ENCODE measurements at places on chromosomes 16 and 17. TPM values are rescaled to one million over a fixed set of nuclear protein-coding genes. Genes with fewer than 3 reads are reported as not detected.

GRCh38 chr16:73066927-73067670, 19.2 kb upstream of the ZFHX3 start:
- DNase-seq = no peak

DNA sequence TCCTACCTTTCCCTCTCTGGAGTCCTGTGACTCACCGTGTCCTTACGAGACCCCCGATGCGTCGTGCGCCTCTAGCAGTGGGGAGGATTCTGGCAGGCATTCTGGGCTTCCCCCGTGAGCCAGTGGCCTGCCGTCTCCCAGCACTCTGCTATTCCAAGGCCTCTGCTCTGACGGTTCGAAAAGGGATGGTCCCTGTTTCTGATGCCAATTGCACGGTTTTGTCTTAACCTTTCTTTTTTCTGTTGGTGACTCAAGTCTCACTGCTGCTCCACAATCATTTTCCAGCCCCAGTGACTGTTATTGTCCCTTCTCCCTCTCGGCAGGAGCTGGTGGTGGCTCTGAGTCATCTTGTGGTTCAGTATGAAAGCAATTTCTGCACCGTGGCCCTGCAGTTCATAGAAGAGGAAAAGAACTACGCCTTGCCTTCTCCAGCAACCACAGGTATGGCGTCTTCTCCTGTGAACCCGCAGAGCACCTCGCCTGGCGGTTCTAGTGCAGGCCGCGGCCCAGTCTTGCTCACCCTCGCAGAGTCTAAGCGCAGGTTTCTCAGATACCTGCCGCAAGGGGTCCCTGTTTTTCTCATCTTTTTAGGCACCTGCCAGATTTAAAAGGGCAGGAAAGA, 100.1 kb upstream of the CHMP6 start:
- DNase-seq = peak; percentile 96

GRCh38 chr17:28953444-28954118, 2.3 kb upstream of the PHF12 start:
- DNase-seq = peak; percentile 51

- DNase-seq = peak; percentile 97
These were observed 16.2 kb upstream of the NAGLU start for GRCh38 chr17:42519546-42520491.

DNA sequence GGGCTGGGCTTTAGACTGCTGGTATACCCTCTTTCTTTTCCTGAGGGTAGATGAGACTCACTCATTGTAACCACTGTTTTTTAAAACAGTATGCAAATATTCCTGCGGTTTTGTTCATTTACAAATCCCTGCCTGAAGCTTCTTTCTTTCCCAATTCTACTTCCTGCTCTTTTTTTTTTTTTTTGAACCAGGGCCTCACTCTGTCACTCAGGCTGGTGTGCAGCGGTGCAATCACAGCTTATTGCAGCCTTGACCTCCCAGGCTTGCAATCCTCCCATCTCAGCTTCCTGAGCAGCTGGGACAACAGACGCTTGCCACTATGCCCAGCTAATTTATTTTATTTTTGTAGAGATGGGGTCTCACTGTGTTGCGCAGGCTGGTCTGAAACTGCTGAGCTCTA, 8.0 kb upstream of the SULT1A1 start:
- DNase-seq = no peak

- DNase-seq = peak; percentile 78
These were observed 2.9 kb downstream of the PHOSPHO1 start for GRCh38 chr17:49227436-49228261.

- peak; percentile 62 for DNase-seq
These were observed 54.7 kb downstream of the ZZEF1 start for GRCh38 chr17:4087911-4088693.

DNA sequence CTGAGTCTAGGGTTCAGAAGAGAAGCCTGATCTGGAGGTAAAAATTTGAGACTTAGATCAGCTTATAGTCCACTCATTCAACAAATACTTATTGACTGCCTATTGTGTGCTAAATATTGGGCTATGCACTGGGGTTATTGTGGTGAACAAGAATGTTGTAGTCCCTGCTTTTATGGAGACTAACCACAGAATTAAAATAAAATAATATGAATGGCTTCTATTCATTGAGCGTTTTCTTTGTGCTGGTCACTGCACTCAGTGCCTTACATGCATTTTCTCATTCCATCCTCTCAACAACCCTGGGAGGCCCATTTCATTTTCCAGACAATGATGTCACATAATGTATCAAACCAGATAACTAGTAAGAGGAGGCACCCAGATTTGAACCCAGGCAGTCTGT, 4.8 kb downstream of the NEK8 start:
- DNase-seq = no peak

- DNase-seq = peak; percentile 84
These were observed 4.9 kb downstream of the MYH1 start for GRCh38 chr17:10513299-10514067.

DNA sequence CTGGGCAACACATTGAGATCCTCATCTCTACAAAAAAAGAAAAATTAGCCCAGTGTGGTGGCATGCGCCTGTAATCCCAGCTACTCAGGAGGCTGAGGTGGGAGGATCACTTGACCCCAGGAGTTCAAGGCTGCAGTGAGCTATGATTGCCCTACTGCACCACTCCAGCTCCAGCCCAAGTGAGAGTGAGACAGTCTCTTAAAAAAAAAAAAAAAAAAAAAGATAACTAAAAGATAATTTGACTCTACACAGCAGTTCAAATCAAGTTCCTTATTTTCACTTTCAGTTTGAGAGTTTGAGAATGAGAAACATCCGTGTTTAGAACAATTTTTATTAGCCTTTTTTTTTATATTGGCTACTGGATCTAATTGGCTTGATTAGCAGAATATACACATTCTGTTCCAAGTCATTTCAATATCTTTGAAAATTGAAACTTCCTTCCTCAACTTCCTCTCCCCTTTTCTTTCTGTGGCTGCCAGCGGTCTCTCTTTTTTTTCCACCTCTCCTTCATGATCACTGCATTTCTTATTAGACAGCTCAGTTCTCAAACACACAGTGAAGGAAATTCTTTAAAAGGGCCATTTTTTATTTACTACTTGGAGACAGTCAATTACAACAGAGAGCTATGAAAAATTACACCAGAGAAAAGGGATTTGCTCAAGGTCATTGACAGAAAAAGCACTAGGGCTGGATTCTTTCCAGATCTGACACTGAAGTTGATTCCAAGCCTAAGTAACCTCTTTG, 4.5 kb upstream of the ACSF2 start:
- DNase-seq = no peak

- DNase-seq = no peak
These were observed 23.3 kb upstream of the CCR7 start for GRCh38 chr17:40588552-40588951.

DNA sequence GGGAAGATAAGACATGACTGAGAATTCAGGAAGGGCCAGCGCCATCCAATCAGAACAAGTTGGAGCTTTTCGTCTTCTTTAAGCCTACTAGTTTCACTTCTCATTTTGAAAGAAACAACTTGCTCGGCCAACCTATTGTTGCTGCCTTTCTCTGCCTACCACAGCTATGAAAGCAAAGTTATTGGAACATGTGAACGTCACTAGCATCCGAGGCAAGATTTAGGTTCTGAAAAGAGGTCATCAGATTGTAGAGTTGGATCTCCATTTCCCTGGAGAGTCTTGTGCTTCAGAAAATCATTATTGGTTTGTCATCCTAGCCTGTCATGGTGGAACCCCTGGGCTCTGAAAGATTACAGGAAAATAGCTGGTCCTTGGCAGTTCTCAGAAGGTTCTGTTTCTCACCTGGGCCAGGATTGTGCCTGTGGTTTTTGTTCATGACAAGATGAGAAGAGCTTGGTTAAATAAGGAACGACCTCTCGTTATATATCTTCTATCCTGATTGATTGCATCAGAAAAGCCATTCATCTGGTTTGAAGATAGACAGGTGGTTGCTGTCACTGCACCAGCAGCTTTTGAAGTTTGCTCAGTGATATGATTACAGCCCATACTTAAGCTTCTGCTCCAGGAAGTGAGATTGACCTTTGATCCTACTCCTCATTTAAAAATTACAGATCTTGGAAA, 25.3 kb downstream of the CDH13 start:
- no peak for DNase-seq

DNA sequence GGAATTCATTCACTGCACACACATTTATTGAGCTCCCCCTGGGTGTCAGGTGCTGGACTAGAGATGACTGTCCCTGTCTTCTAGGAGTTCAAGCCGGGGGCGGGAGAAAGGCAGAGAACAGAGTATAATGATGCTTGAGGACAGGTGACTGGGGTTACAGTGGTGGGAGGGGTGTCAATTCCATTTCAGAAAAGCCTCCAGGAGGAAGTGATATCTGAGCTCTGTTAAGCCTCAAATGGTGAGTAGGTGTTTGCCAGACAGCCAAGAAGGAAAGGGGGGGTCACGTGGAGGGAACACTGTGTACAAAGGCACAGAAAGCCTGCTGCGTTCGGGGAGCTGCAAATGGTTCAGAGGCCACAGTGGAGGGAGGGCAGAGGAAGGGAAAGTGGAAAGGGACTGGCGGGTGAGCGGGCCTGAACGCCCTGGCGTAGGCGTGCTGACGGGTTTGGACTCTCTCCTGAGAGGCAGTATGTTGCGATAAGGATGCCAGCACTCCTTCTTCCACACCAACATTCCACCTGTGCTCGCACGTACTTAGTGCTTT, 9.7 kb upstream of the NXPH3 start:
- DNase-seq = peak; percentile 53

The SNX11 gene
- total RNA-seq = 15.6 TPM

The TPSD1 gene
- not detected for total RNA-seq

The NHERF2 gene
- total RNA-seq = 52.7 TPM

The CD300E gene
- total RNA-seq = not detected

The CA7 gene
- total RNA-seq = 3.4 TPM

The TBC1D3G gene
- total RNA-seq = not detected

The DLX4 gene
- not detected for total RNA-seq

The TBC1D3B gene
- total RNA-seq = 2.4 TPM

The ATP2C2 gene
- total RNA-seq = not detected

The CCL22 gene
- not detected for total RNA-seq

The ACSF3 gene
- 19.7 TPM for total RNA-seq

The HP gene
- total RNA-seq = not detected

The KRT35 gene
- not detected for total RNA-seq

All from myocyte (in vitro differentiated cells).